ENCODE measurements at places on chromosomes 6 and 20.

GRCh38 chr6:155755452-155755851 is 299.8 kb upstream of the NOX3 start:
- no peak for DNase-seq

- DNase-seq = no peak
Observed at GRCh38 chr20:11067359-11067758, 393.6 kb upstream of the JAG1 start.

GRCh38 chr6:157710604-157711003 is 112.4 kb upstream of the SNX9 start:
- DNase-seq = no peak

DNA sequence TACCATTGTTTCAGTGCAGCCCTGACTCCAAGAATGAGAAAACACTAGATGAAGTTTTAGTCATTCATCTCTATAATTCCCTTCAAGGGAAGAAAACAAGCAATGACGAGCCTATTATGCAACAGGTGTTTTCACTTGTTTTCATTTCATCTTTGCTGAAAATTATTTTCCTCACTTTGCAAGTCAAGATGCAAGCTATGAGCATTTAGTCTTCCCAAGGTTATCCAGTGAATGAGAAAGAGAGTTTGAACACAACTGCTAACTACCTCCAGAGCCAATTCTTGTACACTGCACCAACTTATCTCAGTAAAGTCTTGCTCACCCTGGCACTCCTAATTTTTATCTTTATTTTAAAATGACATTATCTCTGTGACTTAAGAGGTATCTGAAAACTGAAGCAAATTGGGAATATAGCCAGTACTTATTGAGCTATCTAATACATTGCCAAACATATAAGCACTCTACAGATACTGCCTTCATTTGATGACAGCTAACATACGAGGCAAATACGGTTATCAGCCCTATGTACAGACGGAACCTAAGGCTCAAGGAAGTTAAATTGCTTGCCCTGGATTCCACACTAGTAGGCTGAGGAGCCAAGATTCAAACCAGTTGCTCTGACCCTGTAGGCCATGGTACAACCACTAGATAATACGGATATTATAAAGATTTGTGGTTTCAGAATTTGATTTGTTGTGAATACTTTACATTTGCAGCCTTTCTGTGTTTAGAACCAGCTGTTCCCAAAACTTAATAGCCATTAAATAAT is 36.8 kb downstream of the MOXD1 start:
- no peak for DNase-seq

DNA sequence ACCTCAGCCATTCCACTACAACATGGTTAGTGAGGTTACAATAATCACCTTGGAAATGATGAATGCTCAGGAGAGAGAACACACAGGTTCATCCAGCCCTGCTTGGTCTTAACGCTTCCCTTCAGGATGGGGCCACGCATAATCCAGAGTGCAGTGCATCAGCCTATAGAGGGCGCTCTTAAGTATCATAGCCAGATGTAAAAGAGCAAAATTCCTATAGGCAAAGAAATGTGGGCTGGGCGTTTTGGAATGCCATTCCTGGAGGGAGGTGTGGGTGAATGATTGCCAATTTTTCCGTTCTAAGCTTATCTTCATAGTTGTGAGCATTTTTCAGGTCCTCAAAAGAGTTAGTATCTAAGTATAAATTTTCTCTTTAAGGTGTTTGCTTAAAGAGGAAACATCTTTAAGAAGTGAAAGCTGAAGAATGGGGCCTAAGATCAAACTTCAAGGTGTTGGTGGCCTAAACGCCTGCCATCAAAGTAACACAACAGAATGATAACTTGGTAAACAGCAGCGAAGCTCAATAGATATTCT is 1.8 kb downstream of the RIPOR2 start:
- DNase-seq = no peak

GRCh38 chr6:161446296-161446925 is 172.6 kb upstream of the AGPAT4 start:
- no peak for DNase-seq

DNA sequence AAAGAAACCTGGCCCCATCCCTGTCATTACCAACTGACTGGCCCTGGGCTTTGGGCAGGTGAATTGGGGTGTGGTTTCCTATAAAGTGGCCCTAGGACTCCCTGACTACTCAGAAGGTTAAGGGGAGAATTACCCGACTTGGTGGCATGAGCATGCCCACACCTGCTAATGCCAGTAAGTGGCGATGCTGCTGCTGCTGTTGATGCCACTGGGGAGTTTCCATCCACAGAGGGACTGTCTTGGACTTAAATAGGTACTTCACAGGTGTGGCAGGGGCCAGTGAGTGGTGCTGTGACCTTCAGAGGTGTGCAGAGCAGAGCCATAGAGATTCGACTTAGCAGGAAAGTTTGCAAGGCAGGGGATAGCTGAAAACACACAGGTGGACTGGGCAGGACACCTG is 32.6 kb upstream of the MDFI start:
- DNase-seq = no peak

DNA sequence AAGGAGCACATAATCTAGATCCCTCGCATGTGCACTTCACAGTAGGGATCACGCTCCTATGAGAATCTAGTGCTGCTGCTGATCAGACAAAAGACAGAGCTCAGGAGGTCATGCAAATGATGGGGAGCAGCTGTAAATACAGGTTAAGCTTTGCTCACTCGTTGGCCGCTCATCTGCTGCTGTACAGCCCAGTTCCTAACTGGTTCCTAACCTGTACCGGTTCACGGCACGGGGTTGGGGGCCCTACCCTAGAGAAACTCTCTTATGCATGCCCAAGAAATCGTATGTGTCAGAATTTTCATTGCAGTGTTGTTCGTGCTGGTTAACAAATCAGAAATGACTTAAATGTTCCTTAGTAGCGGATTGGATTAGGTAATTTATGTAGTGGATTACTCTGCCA is 116.1 kb downstream of the CDH26 start:
- no peak for DNase-seq

GRCh38 chr6:45473121-45473993 is 95.6 kb upstream of the SUPT3H start:
- no peak for DNase-seq
